ENCODE measurements at places on chromosomes 5 and 9. TPM values are rescaled to one million over a fixed set of nuclear protein-coding genes. Genes with fewer than 3 reads are reported as not detected.

GRCh38 chr5:152673601-152674000 is 268.5 kb upstream of the NMUR2 start:
- DNase-seq, result no peak

The HAVCR1 gene
- not detected for total RNA-seq

DNA sequence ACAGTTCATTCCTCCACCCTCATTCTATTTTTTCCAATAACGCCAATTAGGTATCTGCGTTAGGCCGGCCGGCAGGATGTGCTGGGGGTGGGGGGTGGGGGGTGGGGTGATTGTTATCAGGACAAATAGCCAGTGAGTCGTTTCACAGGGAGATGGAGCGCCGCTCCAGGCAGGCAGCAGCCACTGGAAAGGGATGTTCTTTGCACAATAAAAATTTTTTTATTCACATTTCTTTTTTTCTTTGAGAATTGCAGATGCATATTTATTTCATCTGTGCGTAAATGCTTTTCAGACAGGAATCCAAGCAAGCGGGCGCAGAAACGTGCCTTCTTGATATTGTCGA is 4.1 kb downstream of the LMX1B start:
- DNase-seq, result no peak

The CARD6 gene
- total RNA-seq, result 8.6 TPM

DNA sequence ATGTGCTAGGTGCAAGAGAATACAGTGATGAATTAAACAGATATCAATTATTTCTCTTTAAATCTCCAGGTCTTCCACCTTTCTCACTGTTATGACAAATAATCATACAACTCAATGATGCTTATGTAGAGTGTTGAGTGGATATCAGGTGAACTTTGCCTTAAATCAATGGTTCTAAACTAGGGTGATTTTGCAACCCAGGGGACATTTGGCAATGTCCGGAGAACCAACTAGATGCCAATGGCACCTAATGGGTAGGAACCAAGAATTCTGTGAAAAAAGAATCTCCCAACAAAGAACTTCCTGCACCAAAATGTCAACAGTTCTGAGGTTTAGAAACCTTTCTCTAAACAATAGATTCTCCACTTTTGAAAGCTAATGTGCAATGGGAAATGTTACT is 52.0 kb upstream of the GDNF start:
- no peak for DNase-seq

The SV2C gene
- total RNA-seq, result 0.71 TPM

The OR2V2 gene
- total RNA-seq, result not detected

- no peak for DNase-seq
These were observed 29.7 kb upstream of the ITGA1 start for GRCh38 chr5:52758014-52758413.

- DNase-seq, result no peak
These were observed 31.2 kb downstream of the C9 start for GRCh38 chr5:39333104-39333503.

DNA sequence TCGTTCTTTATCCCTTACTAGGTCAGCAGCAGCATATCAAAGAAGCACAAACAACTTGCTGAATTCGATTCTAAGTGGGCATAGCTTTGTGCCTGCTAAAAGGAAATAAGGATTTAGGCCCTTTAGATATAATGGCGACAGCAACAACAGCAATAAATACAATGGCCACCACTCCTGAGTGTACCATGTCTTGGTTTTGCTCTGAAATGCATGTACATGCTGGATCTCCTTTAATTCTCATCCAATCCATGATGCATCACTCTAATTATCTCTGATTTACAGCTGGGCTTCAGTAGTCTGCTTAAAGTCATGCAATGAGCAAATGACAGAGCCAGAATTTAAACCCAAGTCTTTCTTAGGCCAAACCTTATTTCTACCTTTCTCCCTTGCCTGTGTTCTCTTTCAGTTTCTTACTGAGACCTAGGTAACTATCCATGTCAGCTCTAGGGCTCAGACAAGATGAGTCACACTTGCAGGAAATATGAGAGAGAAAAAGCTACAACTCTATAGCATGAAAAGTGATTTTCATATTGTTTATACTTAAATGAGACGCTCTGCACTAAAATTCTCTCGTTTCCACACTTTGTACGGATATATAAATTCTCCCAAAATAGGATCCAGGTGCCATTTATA is 111.8 kb downstream of the HMHB1 start:
- no peak for DNase-seq

The MUSK gene
- 9.7 TPM for total RNA-seq

The ECPAS gene
- total RNA-seq, result 92.8 TPM

DNA sequence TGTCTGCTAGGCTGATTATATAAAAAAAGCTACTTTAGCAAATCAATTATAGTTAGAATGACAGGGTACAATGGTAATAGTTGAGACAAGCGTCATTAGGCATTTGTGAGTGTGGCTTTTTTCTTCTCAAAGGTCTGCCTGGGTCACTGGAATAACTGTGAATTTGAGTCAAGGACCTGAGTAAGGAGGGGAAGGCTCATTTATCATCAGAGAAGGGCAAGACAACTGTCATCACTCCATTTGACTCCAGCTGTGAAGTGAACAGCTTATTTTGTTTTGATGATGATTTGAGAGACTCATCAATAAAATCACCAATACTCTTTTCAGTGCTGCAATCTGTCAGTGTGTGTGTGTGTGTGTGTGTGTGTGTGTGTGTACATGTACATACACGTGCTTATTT is 118.6 kb downstream of the MAT2B start:
- DNase-seq, result no peak

GRCh38 chr5:54148067-54148845 is 162.1 kb downstream of the ARL15 start:
- DNase-seq, result no peak

The LIFR gene
- total RNA-seq, result 43.0 TPM

- DNase-seq, result no peak
These were observed 172.4 kb downstream of the DMRT2 start for GRCh38 chr9:1222511-1222910.

- no peak for DNase-seq
These were observed 211.0 kb downstream of the OSTF1 start for GRCh38 chr9:75299324-75299723.

The TRUB2 gene
- 9.4 TPM for total RNA-seq
